ENCODE measurements at places on chromosomes 12 and 14. TPM values are rescaled to one million over a fixed set of nuclear protein-coding genes. Genes with fewer than 3 reads are reported as not detected.

Gene CLEC9A
- not detected for total RNA-seq

Gene NUDT14
- 42.4 TPM for total RNA-seq

Gene RTL1
- not detected for total RNA-seq

Gene GMPR2
- 70.1 TPM for total RNA-seq

Gene CCDC196
- not detected for total RNA-seq

Gene ENDOU
- total RNA-seq = not detected

Gene SLC6A15
- total RNA-seq = not detected

Gene MSRB3
- total RNA-seq = not detected

Gene TTC8
- total RNA-seq = 1.3 TPM

Gene SVOP
- total RNA-seq = not detected

Gene SPTB
- 0.05 TPM for total RNA-seq

Gene MANSC1
- 0.23 TPM for total RNA-seq

Gene CNTN1
- total RNA-seq = not detected

Gene INHBE
- total RNA-seq = not detected

Gene TRPV4
- total RNA-seq = not detected

Gene LAG3
- total RNA-seq = 3.2 TPM

Gene SLC24A4
- not detected for total RNA-seq

Gene SLCO1B1
- total RNA-seq = not detected

Gene HVCN1
- 29.4 TPM for total RNA-seq

Gene RTN1
- total RNA-seq = not detected

Gene POTEM
- total RNA-seq = not detected

Gene DPY19L2
- 0.33 TPM for total RNA-seq

Gene KITLG
- 0.10 TPM for total RNA-seq

Gene GRIP1
- 0.51 TPM for total RNA-seq

Gene AQP5
- total RNA-seq = not detected

Gene COX8C
- not detected for total RNA-seq

All from activated naive CD4-positive, alpha-beta T cell treated with anti-CD3 and anti-CD28 coated beads, Interleukin-2, amount 10 ng/mL, durations not matched to agents 5 hours and 36 hours (primary cell).